Activated naive CD4-positive, alpha-beta T cell (primary cell): ENCODE measurements at places on chromosomes 1 and 21.

- DNase-seq: no peak
These were observed 4.9 kb upstream of the SHISA4 start for GRCh38 chr1:201883786-201884185.

GRCh38 chr1:206725109-206725963, 40.6 kb downstream of the MAPKAPK2 start:
- no peak for DNase-seq

DNA sequence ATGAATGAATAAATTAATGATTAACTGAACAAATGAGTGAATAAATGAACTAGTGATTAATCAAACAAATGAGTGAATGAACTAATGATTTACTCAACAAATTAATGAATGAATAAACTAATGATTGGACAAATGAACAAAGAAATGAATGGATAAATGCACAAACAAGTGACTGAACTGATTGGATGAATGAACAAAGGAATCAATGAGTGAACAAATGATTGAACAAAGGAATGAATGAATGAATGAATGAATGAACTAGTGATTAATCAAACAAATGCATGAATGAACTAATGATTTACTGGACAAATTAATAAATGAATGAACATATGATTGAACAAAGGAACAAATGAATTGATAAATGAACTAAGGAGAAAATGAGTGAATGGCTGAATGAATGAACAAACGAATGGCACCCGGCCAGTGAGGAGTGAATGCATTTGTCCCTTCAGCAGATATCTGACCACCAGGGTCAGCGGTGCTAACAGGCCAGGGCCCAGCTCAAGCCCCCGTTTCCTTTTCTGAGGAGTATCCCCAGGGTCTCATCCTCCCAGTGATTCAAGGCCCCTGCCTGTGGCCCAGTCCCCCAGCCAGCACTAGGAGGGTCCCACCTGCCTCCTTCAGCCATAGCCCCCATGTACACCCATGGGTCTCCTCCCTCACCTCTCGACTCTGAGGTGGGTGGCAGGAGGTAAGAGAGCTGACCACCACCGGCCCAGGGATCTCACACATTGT, 49.9 kb downstream of the WNT9A start:
- DNase-seq: no peak

- no peak for DNase-seq
These were observed 574.3 kb upstream of the USP24 start for GRCh38 chr1:55789466-55789865.

DNA sequence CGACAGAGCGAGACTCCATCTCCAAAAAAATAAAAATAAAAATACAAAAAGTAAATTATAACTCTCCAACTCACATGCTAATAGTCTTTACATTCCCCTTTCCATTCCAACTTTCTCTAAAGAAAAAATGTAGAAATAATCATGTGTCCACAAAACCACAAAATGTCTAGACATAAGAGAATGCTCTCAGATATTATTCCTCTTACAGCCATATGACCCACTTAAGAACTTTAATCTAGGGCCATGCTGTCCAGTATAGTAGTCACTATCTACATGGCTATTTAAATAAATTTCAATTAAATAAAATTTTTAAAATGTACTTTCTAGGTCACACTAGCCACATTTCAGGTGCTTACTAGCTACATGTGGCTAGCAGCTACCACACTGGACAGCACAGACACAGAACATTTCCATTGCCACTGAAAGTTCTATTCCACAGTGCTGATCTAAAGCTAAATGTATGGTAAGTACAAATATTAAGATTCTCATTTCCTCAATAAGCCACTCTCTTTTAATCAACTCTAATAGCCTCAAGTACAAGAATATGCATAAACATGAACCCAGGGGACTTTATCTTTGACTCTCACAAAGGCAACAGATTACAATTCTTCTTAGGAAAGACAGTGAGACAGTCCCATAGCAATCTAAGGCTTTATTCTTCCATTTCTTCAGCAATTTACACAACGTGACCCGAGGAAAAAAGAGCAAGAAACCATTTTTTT, 138.6 kb downstream of the RERE start:
- DNase-seq: no peak

GRCh38 chr1:94093996-94094395, 27.0 kb downstream of the ABCA4 start:
- no peak for DNase-seq

- DNase-seq: no peak
These were observed 4.5 kb downstream of the KANK4 start for GRCh38 chr1:62314454-62315350.

DNA sequence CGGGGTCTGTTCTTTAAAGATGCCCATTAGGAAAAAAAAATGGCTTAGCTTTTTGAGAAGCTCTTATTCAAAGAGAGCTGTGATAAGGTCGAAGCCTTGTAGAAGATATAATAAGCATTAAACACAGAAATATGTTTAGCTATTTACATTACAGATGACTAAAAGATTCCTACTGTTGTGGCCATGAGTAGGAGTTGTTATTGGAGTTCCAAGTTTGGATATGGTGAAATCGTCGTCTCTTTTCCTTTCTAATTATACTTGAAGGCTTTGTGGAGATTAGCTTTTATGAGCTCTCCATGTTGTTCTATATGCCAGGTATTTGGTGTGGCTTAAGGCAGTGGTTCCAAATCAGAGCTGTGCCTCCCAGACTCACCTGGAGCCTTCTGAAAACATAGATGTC, 79.9 kb upstream of the LAMC2 start:
- DNase-seq: no peak

GRCh38 chr1:109782927-109783326, 19.2 kb upstream of the EPS8L3 start:
- no peak for DNase-seq

DNA sequence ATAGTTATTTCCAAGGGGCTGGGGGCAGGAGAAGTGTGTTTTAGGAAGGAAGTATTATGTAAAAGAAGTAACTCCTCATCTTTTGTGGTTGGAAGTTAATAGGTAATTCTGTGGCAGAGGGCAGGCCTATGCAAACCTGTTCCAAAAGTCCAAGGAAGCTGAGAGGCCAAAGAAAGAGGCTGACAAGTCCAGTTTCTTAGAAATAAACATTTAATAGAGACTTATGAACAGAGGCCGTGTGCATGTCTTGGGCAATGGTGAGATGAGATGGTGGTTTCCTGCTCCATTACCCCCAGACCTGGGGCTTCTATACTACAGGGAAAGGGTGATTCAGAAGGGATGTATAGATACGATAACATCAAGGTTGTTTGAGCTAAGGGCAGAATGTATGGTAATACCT, 7.6 kb upstream of the CA14 start:
- no peak for DNase-seq

- DNase-seq: no peak
These were observed 20.4 kb downstream of the H3-3A start for GRCh38 chr1:226082959-226083301.

DNA sequence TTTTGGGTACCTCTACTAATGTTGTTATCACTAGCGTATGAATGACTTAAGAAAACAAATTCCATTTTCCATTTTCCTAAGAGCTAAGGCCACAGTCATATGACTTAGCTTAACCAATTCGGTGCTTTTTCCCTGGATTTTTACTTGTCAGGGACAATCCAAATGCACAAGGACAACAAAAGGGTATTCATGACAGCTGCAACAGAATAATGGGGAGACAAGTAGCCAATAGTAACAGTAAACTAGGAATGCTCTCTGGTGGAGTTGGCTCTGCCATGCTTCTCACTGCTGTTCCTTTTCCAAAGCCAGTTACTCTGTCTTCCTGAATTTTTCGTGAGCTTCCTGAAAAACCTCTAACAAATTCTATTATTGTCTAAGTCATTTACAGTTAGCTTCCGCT, 52.9 kb downstream of the LRRIQ3 start:
- DNase-seq: no peak

DNA sequence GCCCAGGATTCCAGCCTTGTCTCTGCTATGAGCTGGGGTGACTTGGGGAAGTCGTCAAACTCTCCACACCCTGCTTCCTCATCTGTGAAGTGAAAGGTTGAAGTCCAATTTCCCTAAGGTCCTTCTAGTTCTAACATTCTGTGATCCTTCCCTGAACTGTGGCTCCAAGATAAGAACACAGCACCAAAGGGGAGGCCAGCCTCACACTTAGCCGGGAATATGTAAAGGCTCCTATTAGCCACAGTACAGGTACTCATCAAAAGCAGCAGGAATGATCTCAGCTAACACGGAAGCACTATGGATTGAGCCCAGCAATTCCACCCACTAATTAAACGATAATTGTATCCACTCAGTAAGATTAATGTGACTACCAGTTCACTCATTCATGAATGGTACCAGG, 4.0 kb downstream of the SLC30A10 start:
- DNase-seq: no peak

- DNase-seq: no peak
These were observed 75.2 kb downstream of the MPZL1 start for GRCh38 chr1:167797015-167797414.

DNA sequence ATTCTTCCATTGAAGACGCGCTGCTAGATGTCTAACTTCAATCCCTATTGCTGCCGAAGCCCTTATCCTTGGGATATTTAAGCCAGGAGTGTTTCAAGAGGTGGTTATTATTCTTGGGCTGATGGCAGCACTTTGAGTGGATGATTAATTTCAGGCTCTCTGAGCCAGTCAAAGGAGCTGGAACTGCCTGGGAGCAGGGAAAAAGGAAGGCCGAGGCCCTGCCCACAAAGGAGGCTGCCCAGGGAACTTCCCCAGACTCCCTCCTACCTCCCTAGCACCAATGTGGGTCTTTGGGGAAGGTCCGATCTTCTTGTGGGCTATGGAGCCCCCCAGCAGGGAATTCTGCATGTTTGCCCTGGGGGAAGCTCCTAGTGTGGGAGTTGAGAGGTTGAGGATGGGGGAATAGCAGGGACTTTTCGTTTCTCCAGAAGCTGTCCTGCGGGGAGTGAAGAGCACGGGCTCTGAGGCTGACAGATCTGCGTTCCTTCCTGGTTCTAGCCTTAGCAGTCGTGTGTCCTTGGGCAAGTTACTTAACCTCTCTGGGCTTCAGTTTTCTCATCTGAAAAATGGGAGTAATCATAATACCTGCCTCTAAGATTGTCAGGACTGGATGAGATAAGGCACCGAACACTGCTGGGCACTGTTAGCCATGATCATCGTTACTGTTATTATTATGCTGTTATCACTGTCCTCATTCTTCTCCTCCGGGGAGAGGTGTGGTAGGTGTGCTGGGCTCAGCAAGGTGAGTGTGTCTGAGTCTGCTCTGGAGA, 6.3 kb downstream of the KCNQ4 start:
- DNase-seq: no peak

DNA sequence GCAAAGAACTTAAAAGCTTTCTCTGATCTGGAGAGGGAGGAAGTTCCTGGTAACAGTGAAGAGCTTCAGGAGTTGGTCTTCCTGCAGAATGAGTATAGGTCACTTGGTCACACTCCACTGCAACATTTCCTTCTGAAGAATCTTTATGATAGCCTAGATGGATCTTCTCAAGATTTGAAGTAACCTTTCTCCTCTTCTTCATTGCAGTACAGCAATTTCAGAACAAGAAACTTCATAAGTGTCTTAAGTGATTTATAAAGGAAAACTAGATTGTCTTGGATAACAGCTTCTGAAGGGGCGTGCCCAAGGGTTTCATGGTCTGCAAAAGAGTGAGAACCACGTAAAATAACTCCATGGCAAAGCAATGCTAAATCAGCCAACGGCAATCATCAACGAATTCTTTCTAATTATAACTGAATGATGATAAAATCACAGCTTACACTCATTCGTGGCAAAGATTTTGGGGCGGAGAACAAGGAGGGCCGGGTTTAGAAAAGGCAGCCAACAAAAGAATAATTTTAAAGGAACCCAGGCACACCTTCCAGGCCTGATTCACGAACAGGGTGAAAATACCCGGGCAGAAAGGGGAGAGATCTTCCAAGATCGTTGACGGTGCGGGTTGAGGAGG, 53.9 kb upstream of the ASPM start:
- DNase-seq: no peak

DNA sequence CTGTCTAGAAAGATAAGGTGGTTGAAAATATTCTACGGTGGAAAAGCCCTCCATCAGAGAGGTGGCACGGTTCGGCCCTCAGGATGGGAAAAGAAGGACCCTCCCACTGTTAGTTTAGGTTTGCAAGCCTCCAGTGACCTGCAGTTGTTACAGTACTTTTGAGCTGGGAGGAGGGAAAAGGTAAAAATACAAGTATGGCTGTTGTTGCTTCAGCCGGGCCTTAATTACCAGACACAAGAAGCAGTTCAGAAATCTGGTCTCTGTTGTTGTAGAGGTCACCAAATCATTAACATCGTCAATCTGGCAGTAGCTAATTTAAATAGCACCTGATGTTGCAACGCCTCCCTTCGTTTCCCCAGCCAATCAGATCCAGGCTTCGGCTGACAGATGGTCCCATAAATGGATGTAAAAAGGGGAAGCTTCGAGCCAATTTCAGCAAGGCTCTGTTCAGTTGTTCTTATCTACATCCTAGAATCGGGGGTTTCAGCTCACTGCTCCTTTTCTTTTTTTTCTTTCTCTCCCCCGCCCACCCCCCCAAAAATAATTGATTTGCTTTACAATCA, at the start of gene ELAVL4:
Gene ELAVL4, plus strand, starts transcription at position 424 of the 563 bp plus-strand sequence. CDS start 270 bp downstream, outside the sequence.
- DNase-seq: no peak

- no peak for DNase-seq
These were observed 52.5 kb upstream of the ID3 start for GRCh38 chr1:23611601-23612327.

DNA sequence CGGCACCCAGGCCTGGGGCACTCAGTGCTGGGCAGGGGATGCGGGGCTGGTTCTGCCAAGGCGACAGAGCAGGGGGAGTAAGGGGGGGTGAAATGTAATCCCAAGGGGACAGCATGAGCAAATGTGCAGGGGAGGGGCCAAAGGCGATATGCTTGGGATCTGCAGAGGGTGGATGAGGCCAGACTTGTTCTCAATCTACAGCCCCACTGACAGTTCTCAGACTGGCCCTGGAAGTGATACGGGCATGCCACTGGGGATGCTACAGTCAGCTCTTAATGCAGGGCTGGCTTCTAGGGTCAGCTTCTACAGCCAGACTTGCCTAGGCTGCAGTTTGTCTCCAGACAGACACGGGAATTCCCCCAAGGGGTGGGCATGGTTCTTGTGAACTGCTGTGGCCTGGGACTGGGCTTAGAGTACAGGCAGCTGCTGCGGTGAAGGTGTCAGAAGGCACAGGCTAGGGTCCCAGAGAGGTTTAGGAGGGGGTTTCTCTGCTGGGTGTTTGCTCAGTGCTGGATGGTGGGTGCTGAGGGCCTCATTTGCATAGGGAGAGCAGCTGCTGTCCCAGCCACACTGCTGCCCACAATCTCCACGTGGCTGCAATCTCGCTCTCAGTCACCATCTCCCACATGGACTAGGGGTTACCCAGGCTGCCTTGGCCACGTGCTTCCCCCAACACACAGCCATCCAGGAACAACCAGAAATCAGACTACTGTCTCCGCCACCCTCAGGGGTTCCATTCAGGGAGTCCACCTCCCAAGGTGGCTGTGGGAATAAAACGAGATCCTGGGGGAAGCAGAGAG, 190.1 kb downstream of the HIVEP3 start:
- DNase-seq: no peak

- no peak for DNase-seq
These were observed 18.7 kb upstream of the CRB1 start for GRCh38 chr1:197249324-197249723.

DNA sequence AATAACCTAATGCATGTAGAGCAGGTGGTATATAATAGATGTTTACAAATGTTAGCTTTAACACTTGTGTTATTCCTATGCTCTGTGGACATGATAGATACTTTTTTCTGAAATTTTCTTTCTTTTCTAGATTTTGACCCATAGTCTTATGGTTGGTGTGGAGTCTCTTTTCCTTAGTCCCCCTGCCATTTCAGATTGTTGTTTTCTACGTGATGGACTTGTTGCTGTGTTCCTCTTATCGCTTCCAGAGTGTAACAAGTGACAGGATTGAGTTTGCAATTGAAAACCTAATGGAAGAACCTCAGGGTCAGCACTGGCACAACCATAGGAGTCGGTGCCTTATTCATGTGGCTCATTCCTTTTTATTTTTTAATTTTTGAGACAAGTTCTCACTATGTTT, 136.4 kb downstream of the HHAT start:
- DNase-seq: no peak
